Pulmonary artery endothelial cell (primary cell): ENCODE measurements at places on chromosomes 7 and 10. TPM values are rescaled to one million over a fixed set of nuclear protein-coding genes. Genes with fewer than 3 reads are reported as not detected.

- no peak for DNase-seq
Measured at GRCh38 chr10:92413519-92413918, 122.6 kb downstream of the MARCHF5 start.

Gene TFPI2
- total RNA-seq = 16.4 and 79.2 TPM in 2 replicates

Gene ZNF277
- total RNA-seq = 32.3 and 45.1 TPM in 2 replicates

- no peak for DNase-seq
Measured at GRCh38 chr10:59432207-59432900, 70.0 kb upstream of the FAM13C start.

- DNase-seq = no peak
Measured at GRCh38 chr7:102220229-102220850, 66.3 kb upstream of the SH2B2 start.

- DNase-seq = no peak
Measured at GRCh38 chr7:33190688-33191304, 61.4 kb downstream of the BBS9 start.

Gene ADCK2
- 21.2 and 32.5 TPM in 2 replicates for total RNA-seq

GRCh38 chr7:6576024-6576866 lies 1.0 kb upstream of the ZDHHC4 start:
- no peak for DNase-seq

DNA sequence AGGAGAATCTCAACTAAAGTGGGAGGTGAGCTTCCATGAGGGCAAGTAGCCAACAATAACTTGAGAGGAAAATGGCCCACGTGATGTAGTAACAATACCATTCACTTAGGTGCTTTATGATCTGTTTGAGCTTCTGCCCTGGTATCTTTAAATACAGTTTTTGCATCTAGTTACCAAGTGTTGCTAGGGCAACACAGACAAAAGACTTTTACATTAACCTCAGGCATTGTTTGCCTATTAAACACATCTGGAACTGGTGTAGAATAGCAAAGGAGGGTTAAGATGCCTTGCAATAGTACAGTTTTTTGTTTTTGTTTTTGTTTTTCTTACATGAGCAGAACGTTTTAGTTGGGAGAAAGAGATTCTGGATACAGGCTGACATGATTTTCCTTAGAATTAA lies 97.7 kb upstream of the MTPN start:
- DNase-seq = no peak

GRCh38 chr10:48601789-48602188 lies 3.1 kb downstream of the ARHGAP22 start:
- DNase-seq = no peak

- no peak for DNase-seq
Measured at GRCh38 chr7:24427048-24427447, 143.1 kb downstream of the NPY start.
